ENCODE measurements at places on chromosomes 5 and 9.

GRCh38 chr5:141172381-141173204 lies at the start of gene PCDHB7:
Gene PCDHB7 (plus strand): TSS chr5:141172644. CDS start chr5:141172836, 192 bp downstream.
- peak; percentile 67 for DNase-seq

DNA sequence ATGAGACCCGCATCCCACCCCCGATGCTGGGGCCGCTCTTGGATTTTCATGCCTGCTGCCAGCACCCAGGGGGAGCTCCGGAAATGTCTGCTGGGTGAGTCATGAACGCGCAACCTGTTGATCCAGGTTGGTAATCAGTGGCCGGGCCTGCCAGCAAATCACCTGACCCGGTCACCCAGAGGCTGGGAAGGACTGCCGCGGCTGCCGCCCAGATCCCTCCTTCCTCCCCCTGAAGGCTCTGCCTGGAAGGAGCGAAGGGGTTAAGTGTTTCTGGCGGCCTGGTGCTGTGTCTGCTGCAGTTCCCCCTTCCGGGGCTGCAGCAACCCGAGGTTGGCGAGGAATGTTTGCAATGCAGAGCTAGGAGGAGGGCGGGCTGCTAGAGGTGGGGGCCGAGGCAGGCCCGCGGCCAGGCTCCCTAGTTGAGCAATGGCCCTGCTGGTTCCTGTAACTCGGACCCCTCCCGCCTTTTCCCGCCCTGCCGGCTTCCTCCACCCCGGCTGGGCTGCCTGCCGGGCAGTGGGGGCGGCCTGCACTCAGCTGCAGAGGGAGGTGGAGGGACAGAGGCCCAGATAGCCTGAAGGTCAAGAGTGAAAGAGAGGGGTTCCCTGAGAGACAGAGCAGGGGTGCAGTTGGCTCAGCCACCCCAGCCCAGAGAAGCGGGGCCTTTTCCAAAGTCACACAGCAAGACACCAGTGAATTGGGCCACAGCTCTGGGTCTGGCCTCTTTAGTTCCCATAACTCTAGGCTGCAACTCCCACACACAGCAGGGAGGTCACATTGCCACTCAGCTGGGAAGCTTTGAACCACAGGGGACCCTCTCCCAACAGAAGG lies 156.3 kb upstream of the IER5L start:
- DNase-seq: peak; percentile 96

DNA sequence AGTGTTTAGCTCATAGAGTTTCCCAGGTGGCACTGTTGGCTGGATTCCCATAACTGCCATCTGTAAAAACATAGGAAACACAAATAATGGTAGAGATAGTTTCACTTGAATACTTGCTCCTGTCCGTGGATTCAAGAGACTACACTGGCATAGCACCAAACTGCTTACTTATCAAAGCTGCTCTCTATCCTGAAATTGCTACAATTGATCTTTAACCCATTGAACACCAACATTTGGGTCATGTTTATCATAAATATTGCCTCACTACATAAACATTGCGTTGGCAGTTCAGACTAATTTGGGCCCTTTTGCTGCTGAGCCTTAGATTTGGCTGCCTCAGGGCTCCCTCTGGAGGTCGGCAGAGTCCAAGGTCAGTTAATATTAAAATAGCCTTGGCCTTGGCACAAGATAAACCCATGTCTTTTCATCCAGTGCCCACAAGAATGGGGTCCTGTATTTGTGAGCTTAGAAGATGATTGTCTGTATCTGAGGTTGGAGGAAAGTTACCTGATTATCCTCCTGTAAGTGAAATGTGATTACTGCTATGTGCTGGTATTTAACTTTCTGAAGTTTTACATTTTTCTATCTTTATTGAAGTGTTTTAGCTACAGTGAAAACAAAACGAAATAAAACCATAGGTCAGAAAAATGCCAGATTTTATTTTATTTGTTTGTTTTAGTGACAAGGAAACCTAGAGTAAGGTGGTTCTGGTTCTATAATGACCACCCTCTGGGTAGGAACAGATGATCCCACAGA lies 4.0 kb upstream of the RANBP3L start:
- DNase-seq: peak; percentile 57

DNA sequence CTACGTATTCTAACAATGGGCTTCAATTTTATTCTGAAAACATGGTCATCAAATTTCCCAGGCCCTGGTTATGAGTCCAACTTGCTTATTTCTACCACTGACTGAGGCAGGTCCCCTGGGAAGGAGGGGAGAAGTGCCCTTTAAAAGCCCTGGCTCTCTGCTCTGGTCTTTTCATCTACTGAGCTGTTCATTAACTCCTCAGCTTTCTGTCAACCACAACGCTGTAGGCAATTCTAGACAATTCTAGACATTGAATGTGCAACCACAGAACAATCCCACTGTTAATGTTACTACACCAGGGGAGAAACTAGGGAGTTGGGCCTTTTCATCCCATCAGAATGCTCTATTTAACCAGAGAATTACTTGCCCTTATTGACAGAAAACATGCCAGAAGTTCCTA lies 10.0 kb downstream of the MOCS2 start:
- no peak for DNase-seq

- DNase-seq: no peak
Measured at GRCh38 chr5:60403343-60404006, 296.5 kb downstream of the DEPDC1B start.

DNA sequence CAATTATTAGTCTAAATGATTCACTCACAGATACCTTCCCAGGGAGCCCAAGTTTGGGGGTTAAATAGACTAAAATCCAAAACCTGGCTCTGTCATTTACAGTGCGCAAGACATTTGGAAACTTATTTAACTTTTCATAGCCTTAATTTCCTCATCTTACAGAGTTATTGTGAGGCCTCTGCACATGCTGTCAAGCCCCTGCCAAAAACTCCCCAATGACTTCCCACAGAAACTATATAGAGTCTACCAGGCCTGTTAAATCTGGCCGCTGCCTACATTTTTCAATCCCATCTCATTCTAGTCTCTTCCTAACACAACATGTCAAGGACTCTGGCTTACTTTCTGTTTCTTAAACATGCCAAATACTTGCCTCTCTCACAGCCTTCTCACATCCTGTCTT lies 412.5 kb downstream of the ELAVL2 start:
- DNase-seq: no peak

Measured in GM03348 (cell line).